ENCODE measurements at places on chromosomes 12 and 14.

DNA sequence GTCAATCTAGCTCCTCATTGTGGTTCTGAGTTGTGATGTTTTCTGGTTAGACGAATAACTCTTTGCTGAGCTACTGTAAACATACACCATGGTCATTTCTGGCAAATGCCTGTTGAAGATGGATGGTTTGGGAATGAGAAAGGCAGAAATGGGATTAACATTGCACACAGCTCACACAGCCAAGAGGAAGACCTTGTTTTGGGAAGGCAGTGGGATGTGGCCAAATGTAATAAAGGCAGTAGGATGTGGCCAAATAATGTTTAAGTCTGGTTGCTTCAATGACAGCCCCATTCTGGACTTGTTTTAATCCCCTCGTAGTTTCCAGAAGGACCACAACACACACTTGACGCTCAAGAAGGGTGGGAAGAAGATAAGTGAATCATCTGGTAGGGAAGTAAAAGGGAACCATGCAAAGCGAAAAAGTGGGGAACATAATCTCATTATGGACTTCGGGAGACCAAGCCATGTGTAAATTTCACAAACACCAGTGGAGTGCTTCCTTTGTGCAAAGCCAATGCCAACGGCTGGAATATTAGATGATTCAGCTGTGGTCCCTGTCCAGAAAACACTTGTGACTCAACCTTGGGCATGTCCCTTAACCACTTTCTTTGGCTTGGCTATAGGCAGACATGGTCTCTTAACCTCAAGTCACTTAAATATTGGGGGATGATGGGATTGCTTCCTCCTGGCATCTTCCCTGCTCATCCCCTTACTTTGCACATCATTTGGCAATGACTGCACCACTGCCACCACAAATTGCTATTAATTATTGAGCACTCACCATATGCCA is 284.4 kb upstream of the CRY1 start:
- no peak for DNase-seq

- no peak for DNase-seq
These were observed 1.7 kb upstream of the SCNN1A start for GRCh38 chr12:6376870-6377666.

GRCh38 chr12:127150028-127150427 is 1116.9 kb upstream of the TMEM132C start:
- no peak for DNase-seq

GRCh38 chr14:23113431-23114119 is 5.5 kb downstream of the CEBPE start:
- DNase-seq = peak; percentile 40

GRCh38 chr14:104702673-104703072 is 13.3 kb downstream of the INF2 start:
- no peak for DNase-seq

GRCh38 chr14:89339579-89339978 is 77.5 kb downstream of the FOXN3 start:
- no peak for DNase-seq

DNA sequence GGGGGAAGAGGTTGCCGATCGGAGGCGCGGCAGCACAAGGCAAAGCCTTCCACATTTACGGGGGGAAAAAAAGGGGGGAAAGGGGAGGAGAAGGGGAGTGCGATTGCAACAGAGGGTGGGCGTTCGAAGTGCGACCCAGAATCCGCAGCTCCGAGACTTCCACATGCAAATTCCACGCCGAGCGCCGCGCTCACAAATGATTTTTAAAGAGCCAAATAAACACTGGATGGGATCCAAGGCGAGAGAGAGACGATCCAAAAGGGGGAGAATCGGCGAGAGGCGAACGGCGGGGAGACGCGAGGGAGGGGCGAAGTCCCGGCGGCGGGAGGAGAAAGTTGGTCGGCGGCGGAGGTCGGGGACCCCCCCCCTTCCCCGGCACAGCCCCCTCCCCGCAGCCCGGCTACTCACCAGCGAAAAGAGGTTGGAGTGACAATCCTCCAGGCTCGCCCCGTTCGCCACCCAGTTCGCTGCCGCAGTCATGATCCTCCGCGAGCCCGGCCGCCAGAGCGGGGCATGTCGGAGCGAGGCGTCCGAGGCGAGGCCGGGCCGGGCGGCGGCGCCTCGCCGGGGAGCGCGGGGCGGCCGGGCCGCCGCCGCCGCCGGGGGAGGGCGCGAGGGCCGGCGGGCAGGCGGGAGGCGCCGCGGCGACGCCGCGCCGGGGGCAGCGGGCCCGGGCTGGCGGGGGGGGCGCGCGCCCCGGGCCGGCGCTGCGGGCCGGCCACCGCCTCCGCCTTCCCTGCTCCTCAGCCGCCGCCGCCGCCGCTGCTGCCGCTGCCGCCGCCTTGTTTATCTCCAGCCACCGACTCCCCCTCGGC is 634 bp downstream of the MED13L start:
- peak; percentile 78 for DNase-seq
